Activated T-helper 17 cell treated with anti-CD3 and anti-CD28 coated beads, Interleukin-2, amount 50 U/mL, for 72 hours (primary cell): ENCODE measurements at places on chromosomes 12 and 14.
A peak's percentile ranks its signal among the peaks of the same experiment; 100 is the strongest.

DNA sequence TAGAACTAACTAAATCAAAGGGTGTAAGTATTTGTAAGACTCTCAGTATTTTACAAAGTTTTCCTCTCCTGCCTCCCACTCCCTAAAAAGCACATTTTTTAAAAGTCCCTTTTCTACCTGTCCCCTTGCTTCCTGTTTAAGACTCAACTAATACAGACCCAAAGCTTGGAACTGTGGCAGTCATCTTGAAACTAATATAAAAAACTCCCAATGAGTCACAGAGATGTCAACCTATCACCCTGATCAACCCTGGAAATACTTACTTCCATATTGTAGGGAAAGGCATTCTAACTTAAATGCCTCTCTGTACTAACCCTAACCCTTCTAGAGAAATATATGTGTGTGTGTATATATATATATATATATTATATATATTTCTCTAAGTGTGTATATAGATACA lies 184.8 kb downstream of the SPTSSA start:
- ATAC-seq: peak; percentile 95

- ATAC-seq: no peak
Measured at GRCh38 chr12:27998170-27998569, 25.6 kb upstream of the PTHLH start.

GRCh38 chr12:30047516-30048254 lies 263.9 kb upstream of the TMTC1 start:
- no peak for ATAC-seq

DNA sequence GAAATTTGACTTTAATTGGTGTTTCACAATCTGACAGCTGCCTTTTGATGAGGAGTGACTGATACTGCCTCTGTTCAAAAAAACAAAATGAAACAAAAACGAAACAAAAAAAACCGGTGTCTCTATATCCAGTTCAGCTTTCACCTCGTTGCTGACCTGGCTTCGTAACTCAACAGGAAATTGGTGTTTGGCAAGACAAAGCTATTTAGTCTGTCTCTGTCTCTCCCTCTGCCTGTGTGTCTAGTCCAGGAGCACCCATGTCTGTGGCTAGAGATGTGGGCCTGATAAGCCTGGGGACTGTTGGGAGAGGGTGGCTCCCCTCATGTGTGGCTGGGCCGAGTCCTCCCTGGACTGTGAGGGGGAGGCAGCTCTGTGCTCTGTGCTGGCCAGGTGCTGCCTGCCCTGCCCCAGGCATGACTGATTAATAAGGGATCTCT lies 11.3 kb downstream of the CACNA1C start:
- ATAC-seq: peak; percentile 79

DNA sequence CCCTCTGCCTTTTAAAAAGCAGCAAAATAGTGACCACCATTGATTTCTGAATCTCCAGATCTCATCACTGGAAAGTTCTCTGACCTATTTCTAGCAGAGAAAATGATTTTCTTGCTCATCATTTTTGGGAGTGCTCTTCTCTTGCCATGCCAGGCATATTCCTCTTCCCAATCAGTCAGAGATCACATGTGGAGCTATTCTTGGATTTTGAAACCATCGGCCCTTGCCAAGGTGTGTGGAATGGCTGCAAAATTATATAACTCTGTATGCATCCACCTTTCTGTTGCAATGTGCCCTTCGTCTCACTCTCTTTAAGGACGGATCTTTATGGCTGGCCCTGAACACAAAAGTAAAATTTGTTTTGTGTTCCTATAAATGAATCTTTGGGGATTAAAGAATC lies 25.5 kb upstream of the LDHB start:
- ATAC-seq: no peak

DNA sequence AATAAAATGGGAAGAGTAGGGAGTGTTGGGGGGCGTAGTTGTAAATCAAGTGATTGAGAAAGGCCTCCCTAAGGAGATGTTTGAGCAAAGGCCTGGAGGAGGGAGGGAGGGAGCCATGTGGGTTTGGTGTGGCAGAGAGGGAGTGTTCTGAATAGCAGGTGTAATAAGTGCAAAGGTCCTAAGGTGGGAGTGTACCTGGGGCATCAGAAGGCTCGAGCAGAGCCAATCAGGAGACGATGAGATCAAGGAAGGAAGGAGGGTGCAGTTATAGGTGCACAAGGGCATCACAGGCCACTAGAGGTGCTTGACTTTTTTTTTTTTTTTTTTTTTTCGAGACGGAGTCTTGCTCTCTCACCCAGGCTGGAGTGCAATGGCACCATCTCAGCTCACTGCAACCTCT lies 77.9 kb upstream of the PLXNC1 start:
- no peak for ATAC-seq

DNA sequence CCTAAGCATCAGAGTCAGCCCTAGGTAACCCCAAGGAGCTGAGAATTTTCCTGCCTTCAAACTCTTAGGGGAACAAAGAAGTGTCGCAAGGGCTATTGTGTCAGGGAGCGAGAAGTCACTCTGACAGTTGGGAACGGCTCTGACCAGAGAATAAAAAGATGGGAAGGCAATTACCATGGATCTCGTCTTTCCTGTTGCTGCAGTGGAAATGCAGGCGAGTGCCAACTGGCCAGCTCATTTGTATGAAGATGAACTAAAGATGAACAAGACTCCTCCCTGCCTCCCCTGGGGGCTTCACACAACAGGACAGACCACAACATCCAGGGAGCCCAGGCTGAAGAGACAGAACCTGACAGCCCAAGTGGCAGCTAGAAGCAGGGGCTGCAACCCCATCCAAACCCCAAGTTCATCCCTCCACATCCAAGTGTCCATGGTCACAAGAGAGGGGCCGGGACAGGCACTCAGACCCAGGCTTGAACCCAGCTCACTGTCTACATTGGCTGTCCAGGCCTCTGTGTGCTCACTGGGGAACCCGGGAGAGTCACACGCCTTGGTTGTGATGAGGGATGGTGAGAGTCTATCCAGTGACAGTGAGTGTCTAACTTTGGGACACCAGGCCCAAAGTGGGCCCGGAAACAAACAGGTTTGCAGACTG lies 322.4 kb downstream of the BCL11B start:
- no peak for ATAC-seq

GRCh38 chr12:77352946-77353345 lies 287.6 kb upstream of the E2F7 start:
- ATAC-seq: no peak

DNA sequence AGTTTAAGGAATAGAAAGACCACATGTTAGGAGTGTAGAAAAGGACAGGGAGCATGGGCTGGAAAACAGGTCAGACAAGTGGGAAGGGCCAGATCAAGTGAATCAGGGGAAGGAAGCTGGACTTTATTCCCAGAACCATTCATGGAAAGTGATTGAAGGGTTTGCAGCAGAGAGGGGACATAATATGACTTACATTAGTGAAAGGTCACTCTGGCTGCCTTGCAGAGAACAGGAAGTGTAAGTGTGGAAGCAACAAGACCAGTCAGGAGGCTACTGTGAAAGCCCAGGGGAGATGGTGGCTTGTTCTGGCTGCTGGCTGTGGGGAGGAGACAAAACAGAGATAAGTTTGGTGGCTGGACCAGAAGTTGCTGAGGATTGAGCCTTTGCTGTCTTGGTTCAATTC lies 69.1 kb downstream of the VCPKMT start:
- no peak for ATAC-seq

GRCh38 chr12:58310809-58311622 lies 369.6 kb downstream of the ATP23 start:
- ATAC-seq: no peak

- ATAC-seq: no peak
Measured at GRCh38 chr12:105083031-105083430, 1.2 kb downstream of the ALDH1L2 start.

DNA sequence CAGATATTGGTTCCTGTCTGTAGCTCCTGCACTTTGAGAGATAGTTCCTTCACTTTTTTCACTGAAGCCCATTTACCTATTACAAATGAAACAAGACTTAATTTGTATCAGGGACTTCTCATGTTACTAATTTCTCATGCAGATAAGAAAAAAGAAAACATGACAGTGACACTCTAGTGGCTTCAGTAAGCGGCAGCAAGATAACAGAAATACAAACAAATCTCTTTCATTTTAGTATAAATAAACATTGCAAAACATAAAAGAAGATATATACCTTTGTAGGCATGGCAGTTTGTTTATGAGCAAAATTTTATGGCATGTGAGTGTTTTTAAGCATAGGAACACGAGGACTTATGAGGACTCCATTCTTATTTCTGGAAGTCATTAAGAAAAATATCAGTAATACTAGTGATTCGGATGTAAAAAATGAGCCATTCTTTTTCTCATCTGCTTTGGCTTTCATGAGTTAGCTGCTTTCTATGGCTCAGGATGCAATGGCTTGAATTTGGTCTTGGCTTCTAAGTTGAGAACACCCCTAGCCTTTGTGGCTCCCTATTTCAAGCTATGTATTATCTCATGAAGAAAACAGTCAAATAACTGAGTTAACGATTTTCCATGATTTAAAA lies 310.1 kb upstream of the RGS6 start:
- no peak for ATAC-seq

GRCh38 chr12:97275728-97276590 lies 186.6 kb upstream of the RMST start:
- no peak for ATAC-seq

GRCh38 chr12:97306147-97306546 lies 156.5 kb upstream of the RMST start:
- ATAC-seq: no peak

DNA sequence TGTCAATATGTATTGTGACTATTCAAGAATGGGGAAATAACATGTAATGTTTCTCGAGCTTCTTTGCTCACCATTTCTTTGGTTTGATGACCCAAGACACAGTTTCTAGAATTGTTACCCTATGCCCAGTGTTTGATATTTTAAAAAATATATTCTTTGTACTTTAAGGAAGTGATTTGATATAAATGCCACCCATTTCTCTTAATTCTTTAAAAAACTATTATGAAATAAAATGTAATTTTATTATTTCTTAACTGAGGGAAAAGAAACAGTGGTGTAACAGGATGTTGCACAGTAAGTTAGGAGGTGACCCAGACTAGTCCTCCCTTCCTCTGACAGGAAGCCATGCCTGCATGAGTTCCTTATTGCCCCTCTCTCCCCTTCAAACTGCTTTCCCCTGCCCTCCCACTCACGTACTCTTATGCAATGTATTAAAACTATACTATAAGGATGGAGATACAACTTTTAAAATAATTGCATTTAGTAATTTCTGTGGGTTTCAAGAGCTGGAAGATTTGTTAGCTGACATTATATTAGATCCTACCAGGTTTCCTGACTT lies 279.4 kb downstream of the TMTC2 start:
- no peak for ATAC-seq

- no peak for ATAC-seq
Measured at GRCh38 chr12:81146228-81147225, 68.6 kb downstream of the ACSS3 start.

DNA sequence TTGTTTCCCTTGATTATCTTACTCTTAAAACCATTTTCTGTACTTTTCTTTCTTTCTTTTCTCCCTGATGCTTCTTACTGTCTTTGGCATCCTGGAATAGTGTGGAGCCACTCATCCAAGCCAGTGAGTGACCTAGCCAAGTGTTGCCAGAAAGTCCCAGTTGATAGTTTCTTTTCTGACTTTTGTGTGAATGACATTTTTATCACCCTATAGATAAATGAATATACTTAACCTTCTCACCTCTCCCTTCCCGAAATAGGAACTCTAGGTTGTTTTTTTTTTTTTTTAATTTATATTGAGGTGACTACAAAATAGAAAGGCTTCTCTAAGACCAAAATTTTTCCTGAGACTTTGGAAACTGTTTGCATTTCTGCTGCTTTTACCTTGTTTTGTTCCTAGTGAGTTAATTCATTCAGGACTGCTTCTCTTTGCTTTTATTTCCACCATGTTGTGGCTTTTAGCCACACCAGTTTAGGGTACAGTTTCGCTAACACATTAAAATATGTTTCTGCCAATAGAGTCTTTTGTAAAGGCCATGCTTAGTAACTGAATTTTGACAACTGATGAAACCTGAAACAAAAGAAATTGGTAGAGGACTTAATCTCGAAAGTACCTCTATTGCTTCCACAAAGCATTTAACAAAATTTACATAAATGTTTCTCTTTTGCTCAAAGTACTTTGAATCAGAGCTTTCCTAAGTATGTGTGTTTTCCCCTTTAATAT lies 194.6 kb downstream of the ERC1 start:
- peak; percentile 89 for ATAC-seq

GRCh38 chr14:79465651-79466050 lies 745.7 kb downstream of the DIO2 start:
- ATAC-seq: no peak

DNA sequence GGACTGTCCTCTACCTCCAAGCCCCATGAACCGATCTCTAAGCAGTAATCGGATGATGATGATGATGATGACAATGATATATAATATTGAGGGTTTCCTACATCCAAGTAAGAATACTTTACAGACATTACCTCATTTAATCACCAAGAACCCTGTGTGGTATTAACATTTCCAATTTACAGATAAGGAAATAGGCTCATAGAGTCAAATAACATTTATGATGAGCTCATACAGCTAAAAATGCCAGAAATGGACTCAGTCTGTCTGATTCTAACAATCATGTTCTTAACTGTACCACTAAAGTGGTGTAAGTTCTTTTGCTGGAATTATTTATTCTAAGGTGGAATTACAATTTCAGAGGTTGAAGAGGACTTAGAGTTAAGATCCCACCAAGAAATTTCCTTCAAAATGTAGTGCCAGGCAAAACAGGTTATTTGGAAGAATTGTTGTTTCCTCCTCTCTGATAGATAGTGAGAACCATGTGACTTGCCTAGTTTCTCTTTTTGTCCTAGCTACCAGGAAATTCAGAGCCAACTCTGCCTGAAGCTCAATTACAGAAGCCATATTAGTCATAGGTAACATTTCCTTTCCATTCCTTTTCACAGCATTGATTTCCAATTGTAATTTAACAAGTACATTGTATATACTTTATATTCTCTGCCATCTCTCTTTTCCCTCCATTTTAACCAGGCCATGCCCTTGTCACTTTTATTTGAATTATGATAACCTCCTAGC lies 23.8 kb upstream of the CCDC175 start:
- ATAC-seq: no peak

GRCh38 chr12:95393191-95393790 lies 80.7 kb upstream of the METAP2 start:
- ATAC-seq: no peak

GRCh38 chr12:123532808-123533649 lies 490 bp downstream of the RILPL1 start:
- peak; percentile 60 for ATAC-seq

GRCh38 chr14:70901269-70901668 lies 6.0 kb upstream of the PCNX1 start:
- ATAC-seq: no peak

GRCh38 chr14:21023174-21023573 lies 1.7 kb downstream of the NDRG2 start:
- ATAC-seq: no peak

- ATAC-seq: no peak
Measured at GRCh38 chr12:84411031-84411430, 501.6 kb downstream of the SLC6A15 start.

DNA sequence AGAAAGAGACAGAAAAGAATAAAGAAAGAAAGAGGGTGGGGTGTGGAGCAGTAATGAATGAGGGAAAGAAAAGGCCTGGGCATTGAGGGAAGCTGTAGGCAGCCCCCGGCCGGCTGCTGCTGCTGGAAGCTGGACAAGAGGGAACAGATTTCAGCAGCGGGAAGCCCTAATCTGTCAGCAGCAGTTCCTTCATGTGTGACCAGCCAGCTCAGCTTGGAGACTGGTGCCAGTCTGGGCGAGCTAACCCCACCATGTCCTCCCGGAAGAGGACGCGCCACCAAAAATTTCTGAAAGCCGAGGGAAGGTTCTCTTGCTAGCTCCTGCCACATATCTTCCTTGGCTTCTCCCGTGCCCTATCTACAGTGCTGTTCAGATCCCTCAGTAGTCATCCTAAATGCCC lies 236.8 kb downstream of the GRIN2B start:
- ATAC-seq: no peak
